ENCODE measurements at places on chromosomes 11 and 22.

DNA sequence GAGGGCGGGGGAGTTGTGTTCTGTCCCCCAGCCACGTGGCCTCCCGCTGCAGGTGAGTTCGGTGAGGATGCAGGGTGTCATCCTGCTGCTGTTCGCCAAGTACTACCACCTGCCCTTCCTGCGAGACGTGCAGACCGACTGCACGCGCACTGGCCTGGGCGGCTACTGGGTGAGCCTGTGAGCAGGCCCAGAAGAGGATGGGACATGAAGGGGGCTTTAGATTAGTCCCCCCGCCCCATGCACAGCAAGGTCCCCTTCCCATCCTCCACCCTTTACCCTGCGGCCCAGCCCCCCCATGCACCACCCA, 4.1 kb downstream of the INPP5J start:
- no peak for DNase-seq

- DNase-seq = no peak
These were observed 295.9 kb downstream of the MIAT start for GRCh38 chr22:26953012-26953883.

GRCh38 chr11:84465040-84465439, 1162.1 kb downstream of the DLG2 start:
- DNase-seq = no peak

DNA sequence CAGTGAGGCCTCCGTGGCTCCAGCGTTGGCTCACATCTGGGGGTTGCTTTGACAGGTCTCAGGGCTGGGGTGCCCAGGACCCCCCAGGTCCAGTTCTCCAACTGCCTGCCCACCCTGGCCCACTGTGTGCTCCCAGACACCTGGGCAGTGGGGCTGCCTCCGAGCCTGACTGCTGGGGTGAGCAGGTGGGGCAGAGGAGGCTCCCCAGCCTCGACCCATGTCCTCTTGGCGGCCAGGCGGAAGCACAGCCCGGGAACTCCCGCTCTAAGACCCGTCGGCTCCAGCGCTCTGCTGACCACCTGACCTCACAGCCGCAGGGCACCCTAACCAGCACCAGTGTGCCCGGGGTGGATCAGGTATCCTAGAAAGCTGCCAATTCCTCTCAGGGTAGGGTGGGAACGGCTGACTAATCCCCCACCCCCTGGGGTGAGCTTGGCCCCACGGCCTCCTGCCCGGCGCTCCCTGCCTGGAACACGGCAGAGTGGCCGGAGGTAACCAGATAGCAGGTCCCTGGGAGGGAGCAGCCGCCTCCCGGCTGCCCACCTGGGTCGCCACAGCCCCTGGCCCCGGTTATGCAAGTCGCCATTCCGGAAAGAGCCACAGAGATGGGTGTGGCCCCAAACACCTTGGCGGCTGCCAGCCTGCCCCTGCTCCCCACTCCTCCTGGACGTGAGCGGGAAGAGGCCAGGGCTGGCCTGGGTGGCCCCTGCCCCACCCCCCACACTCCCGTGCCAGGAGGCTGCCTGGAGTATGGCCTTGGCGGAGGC, 19.2 kb upstream of the MUC5B start:
- DNase-seq = no peak

- no peak for DNase-seq
These were observed 32.2 kb downstream of the C2CD3 start for GRCh38 chr11:74138572-74138971.

DNA sequence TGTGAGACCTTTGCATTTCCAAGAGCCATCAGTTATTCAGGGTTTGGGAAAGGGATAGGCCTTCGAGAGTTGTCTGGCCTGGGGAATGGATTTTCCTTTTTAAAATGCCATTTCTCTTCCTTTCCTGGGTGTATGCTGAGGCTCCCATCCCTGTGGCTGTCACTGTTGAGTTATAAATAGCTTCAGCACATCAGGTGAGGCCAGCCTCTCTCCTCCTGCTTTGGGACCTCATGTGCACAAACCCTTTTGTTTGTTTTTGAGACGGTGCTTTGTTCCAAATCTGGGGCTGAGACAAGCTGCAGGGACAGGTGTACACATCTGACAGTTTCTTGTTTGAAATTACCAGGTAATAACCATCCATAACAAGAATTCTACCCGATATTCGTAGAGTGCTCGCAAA, 1.3 kb downstream of the TEF start:
- DNase-seq = no peak
